ENCODE measurements at places on chromosomes 5 and 9.
A peak's percentile ranks its signal among the peaks of the same experiment; 100 is the strongest.

GRCh38 chr9:101968392-101968791 lies 229.9 kb upstream of the GRIN3A start:
- DNase-seq = no peak

- peak; percentile 86 for DNase-seq
These were observed 4.2 kb downstream of the CCNI2 start for GRCh38 chr5:132751444-132751843.

GRCh38 chr5:154697371-154697770 lies 57.8 kb upstream of the LARP1 start:
- DNase-seq = no peak

GRCh38 chr9:69502671-69503301 lies 169.4 kb downstream of the APBA1 start:
- no peak for DNase-seq
